ENCODE measurements at places on chromosomes 7 and 10.
A peak's percentile ranks its signal among the peaks of the same experiment; 100 is the strongest.

DNA sequence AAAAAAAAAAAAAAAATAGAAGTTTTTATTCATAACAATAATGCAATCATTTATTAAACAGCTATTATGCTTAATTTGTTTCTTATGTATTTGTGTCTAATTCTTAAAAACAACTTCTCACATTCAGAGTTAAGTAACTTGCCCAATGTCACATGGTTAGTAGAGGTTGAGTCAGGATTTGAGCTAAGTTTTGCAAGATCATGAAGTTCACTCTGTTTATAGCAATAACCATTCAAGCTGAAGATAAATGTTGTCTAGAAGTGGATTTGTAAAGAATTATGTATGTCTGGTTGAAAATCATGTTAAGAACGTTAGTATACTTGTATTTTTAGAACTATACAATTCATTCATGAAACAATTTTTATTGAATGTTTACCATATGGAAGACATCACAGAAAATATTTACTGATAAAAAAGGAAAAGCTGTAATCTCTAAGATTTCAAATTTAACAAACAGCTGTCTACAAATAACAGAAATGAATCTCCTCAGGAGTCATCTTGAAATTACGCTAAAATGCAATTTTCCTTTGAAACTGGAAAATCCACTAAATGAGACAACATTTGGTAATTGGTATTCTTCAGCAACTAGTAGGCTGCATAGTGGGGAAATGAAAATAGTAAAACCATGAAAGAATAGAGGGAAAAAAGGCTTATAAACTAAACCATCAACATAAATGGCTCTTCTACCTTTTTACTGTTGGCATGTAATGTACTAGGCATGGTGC is 70.5 kb upstream of the AHR start:
- no peak for DNase-seq

- no peak for DNase-seq
Measured at GRCh38 chr7:150371131-150371995, 2.7 kb downstream of the REPIN1 start.

DNA sequence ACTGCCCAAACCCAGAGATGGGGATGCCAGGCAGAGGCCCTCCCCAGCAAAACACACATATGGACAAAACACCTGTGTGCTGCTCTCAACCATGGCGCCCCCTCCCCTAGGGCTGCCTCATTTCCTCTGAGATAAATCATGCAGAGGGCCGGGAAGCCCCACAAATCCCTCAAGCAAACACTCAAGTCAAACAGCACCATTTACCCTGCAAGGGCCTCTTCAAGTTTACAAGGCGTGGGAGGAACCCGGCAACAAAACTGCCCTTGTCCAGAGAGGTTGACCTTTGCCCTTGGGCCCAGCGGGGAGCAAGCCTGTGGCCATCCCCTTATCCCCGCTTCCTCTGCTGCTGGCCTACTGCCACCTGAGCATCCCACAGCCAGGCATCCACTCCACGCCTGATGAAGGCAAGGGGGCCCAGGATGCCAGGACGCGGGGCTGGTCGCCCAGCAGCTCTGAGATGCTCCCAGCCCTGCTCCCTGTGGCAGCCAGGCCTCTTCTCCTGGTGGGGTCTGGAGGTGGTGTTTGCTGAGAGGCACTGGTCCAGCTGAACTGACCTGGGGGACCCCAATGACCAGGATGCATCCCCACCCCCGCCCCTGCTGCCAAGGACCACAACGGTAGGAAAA is 77.4 kb downstream of the DLG5 start:
- peak; percentile 70 for DNase-seq

DNA sequence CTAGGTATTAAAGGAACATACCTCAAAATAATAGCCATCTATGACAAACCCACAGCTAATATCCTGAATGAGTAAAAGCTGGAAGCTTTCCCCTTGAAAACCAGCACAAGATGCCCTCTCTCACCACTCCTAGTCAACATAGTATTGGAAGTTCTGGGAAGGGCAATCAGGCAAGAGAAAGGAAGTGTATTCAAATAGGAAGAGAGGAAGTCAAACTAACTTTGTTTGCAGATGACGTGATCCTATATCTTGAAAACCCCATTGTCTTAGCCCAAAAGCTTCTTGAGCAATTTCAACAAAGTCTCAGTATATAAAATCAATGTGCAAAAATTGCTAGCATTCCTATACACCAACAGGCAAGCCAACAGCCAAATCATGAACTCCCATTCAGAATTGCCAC is 131.3 kb downstream of the FANK1 start:
- no peak for DNase-seq

- DNase-seq: no peak
Measured at GRCh38 chr10:80158126-80158525, 25.6 kb downstream of the PLAC9 start.

- DNase-seq: no peak
Measured at GRCh38 chr7:99848420-99849216, 20.8 kb downstream of the CYP3A43 start.

DNA sequence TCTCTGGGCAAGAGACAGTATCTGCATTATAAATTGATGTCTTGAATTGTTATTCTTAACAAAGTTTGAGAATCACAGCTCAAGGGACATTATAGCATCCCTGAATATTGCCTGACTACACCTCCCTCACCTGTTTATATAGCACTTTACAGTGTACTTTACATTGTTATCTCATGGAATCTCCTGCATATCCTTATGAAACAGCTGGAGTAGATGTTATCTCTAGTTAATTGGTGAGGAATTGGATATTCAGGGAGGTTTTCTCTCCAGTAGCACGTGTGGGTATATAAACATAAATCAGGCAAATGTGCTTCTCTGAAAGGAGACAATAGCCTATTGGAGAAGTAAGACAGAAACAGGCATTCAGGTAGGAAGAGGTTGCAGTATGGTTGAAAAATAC is 117.2 kb downstream of the SRI start:
- no peak for DNase-seq

- DNase-seq: no peak
Measured at GRCh38 chr10:35908451-35908850, 266.4 kb upstream of the FZD8 start.

DNA sequence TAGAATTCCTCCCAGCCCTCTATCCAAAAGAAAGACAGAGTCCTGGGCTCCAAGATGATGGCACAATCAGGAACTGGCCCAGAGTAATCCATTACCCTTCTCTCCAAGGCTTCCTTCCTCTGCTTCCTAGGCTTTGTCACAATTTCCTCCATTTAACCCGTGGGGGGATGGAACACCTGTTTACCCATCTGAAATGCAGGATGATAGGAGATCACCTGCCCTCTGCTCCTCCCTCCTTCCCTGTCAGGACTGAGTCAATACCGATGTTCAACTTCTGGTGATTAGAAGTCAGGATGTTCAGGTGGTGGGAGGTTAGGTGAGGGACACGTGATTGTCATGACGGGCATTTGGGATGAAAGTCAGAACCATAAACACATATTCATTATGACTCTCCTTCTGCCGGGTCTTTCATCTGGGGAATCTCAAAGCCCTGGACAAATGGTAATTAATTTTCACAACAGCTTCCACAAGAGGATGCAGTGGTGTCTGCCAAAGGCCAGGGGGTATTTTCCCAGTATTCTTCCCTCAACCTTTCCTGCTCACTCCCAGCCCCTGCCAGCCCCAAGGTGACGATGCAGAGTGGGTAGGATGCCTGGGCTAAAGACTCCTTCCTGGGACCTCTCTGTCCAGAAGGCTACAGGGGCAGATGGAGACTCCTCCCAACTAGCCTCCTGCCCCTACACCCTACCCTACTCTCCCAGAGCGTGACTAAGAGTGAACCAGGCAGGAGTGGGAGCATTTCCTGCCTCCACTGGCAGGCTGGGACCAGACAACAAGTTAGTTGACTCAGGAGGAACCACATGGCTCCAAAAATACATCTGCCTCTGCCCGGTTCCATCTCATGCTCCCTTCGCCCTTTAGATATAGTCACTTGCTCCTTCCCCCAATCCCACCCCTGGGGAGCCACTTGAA is 27.9 kb downstream of the DUSP5 start:
- DNase-seq: no peak

DNA sequence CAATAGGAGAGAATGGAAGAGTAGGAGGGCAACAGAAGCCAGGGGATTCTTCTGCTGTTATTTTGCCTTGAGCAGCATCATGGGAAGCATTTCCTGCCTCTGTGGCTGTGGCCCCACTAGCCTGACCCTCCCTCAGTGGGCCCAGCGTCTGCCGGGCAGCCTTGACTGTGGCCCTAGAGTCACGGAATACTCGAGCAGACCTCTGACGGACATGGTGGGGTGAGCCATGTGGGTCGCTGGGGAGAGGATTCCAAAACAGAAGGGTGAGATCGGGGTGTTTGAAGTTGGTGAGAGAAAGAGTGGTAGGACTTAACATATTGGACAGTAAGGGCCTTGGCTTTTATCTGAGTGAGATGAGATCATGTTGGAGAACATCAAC is 8.3 kb upstream of the PRKAG2 start:
- DNase-seq: no peak

GRCh38 chr10:89295597-89295996 is 6.2 kb upstream of the IFIT2 start:
- no peak for DNase-seq

- no peak for DNase-seq
Measured at GRCh38 chr7:11957956-11958355, 126.0 kb upstream of the THSD7A start.

- DNase-seq: no peak
Measured at GRCh38 chr7:152512706-152513105, 76.9 kb upstream of the KMT2C start.

DNA sequence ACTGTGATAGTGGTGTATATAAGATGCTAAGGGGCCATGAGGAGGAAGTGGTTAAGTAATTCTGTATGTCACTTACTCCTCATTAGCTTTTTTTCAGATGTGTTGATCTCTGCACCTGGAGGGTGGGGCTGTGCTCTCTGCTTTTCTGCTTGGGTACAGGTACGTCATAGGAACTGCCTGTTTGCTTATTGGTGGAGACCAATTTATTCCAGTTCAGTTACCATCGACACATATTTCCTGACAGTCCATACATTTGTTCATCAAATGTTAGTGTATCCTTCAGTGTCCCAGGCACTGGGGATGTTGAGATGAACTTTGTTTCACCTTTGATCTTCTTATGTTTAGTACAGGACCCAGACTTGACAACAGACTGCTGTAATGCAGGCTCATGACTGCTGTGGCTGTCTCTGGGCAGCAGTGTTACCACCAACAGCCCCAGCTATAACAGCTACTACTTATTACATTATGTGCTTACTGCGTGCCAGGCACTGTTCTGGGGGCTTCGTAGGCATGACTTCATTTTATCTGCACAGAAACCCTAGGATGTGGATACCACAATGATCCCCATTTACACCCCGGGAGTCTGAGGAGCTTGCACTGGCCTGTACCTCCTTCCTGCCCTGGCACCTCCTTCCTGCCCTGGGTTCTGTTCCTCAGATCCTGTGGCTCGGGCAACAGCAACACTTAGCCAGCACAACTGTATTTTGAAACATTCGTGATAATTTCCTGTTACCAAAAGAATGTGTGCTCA is 87.4 kb downstream of the BUB3 start:
- no peak for DNase-seq

DNA sequence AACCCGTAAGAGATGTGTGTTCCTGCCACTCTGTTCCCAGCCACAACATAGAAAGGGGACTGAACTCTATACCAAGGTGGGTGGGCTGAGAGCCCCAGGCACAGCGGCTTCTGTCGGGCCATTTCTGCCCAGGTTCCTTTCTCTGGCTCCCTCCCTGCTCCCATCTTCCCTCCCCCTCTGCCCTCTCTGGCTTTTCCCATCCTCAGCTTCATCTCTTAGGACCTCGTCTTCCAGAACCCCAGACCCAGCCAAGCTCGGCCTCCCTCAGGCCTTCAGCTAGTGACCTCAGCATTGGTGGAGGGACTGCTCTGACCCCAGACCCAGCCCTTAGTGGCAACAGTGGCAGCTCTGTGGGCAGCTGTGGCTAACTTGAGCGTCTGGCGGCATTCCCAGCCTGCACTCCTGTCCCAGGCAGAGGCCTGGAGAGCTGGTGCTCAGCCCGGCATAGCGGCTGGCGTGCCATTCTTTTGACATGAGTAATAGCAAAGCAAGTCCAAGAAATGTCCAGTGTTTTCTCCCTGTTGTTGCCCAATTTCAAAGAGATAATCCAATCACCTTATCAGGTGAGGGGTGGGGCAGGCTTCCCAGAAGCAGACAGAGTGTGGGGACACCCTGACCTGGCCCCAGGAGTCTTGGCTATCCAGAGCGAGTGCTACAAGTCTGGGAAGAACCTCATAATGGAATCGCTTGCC is 15.9 kb downstream of the PTPRE start:
- DNase-seq: no peak
